ENCODE measurements at places on chromosomes 4 and X.
A peak's percentile ranks its signal among the peaks of the same experiment; 100 is the strongest.

- DNase-seq = peak; percentile 49
Observed at GRCh38 chr4:52588097-52588496, 71.0 kb downstream of the USP46 start.

DNA sequence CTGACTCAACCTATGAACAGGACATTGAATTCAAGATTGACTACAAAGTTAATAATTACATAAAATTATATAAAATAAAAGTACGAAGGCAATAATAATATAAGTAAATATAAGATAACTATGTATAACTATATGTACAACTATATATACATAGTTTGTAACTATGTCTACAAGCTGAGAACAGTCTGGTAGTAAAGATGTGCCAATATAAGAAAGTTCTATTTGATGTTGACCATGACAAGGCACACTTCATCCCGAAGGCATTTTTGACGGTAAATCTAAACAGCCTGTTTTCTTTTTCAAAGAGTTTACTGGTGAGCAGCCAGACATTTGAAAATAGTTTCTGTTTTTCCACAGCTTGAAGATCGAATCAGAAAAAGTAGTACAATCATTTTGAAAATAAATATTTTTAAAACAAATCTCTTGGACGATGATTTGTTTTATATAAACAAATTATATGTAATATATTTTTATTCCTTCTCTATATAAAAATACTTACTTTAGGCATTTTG is 112.9 kb downstream of the CEP44 start:
- no peak for DNase-seq

GRCh38 chr4:89070041-89070440 is 13.1 kb upstream of the FAM13A start:
- no peak for DNase-seq

DNA sequence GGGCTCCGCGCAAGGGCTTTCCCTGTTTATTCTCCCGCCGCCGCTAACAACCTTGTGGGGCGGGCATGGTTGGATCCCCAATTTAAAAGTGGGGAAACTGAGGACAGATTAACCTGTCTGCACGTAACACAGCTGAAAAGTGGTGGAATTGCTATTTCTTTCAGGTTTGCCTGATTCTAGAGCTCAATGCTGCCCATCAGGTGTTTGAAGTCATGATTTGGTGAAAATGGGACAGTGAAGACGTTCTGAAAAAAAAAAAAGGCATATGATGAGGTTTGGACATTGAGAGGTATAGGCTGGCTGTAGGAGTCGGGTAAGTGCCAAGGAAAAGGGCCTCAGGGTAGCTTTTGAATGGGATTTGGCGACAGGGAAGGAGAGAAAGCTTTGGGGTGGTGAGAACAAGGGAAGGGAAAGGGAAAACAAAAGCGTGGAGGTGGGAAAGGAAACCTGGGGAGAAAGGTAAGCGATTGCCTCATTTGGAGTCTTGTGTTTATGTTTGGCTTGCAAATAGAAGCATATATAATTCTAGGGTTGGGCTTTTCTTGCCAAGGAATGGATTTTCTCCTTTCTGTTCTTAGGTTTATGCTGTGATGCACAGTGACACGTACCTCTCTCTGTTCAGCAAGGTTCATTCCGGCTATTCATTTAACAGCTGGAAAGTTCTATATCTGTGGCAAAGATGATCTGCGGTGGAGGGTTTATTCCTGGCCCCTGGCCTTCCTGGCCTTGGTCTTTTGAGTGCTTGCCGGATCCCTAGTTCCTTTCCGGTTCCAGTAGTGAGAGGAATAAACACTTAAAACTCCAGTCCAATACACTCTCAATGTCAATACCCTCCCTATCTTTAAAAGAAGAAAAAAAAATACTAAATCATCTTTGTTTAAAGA is 2.4 kb upstream of the STIM2 start:
- no peak for DNase-seq

- DNase-seq = no peak
Observed at GRCh38 chrX:6159468-6159867, 69.2 kb downstream of the NLGN4X start.
